Effector memory CD8-positive, alpha-beta T cell (primary cell): ENCODE measurements at places on chromosomes 3 and 15.

GRCh38 chr15:39889601-39890000 is 30.5 kb downstream of the GPR176 start:
- no peak for DNase-seq

- DNase-seq: no peak
Observed at GRCh38 chr15:77329202-77329601, 90.7 kb downstream of the PEAK1 start.

DNA sequence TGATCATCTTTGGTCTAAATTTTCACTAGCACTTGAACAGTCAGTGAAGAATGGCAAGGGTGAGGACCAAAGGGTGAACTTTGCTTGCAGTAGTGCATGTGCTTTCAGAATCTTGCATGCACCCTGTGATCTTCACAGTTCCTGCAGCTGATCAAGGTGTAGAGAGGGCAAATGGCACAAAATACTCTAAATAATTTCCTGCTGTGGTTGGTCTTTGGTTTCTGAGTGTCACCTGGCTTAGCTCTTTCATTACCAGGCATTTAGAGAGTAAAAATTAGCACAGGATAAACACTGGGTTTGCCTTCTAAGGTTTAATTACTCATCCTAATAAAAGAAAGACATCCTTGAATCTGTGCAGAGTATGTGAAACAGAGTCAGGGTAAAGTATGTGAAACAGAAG is 11.4 kb downstream of the TIPARP start:
- DNase-seq: no peak

DNA sequence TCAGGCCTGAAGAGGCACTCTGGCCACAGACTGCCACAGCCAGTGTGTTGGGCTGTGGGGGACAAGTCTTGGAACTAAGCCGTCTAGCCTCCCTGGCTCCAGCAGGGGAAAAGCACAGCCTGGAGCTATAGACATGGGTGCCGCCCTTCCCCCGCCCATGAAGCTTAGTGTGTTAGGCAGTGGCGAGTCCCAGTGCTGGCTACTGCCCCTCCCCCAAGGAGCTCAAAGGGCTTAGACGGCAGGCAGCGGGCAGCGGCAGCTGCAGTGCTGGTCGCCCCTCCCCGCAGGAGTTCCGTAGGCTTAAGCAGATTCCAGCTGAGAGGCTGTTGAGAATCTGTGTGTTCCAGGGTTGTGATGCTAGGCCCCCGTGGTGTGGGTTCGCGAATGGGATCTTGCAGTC is 135.8 kb upstream of the RORA start:
- no peak for DNase-seq

- no peak for DNase-seq
Observed at GRCh38 chr15:89320200-89320599, 14.4 kb downstream of the POLG start.

- no peak for DNase-seq
Observed at GRCh38 chr15:58513008-58513407, 81.2 kb downstream of the LIPC start.

DNA sequence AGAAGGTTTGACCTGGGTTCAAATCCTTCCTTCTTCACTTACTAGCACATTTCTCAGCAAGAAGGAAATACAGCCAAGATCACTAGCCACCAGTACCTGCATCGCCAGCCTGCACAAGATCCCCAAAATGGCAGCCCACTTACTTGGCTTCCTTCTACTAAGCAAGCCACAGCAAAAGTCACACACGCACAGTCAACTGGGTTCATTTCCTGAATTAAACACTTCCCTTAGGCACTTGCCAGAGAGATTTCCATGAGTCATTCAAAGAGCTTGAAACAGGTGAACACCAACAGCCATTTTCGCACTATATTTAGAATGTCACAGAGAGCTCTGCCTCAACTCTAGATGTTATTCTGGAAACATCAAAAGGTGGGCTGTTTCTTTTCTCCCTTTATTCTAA is 42.6 kb downstream of the MGLL start:
- DNase-seq: no peak

DNA sequence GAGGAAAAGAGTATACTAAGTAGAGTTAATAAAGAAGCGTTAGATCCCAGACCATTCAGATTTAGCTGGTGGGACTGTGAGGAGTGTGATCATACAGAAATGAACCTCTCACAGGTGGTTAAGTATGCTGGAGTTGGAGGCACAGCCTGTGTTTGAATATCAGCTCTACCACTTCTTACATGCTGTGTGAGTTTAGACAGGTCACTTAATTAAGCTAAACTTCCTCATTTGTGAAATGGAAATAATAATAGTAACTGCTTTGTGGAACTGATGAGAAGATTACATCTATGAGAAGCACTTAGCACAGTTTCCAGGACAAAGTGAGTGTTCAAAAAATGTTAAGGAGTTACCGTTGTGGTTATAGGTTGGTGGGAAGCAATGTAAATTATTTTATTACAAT is 8.4 kb downstream of the ACP3 start:
- DNase-seq: no peak

GRCh38 chr3:23461069-23461468 is 257.9 kb downstream of the UBE2E2 start:
- no peak for DNase-seq
